ENCODE measurements at places on chromosomes 4 and X.

GRCh38 chrX:120697053-120697452 is 67.2 kb upstream of the C1GALT1C1 start:
- DNase-seq = no peak

DNA sequence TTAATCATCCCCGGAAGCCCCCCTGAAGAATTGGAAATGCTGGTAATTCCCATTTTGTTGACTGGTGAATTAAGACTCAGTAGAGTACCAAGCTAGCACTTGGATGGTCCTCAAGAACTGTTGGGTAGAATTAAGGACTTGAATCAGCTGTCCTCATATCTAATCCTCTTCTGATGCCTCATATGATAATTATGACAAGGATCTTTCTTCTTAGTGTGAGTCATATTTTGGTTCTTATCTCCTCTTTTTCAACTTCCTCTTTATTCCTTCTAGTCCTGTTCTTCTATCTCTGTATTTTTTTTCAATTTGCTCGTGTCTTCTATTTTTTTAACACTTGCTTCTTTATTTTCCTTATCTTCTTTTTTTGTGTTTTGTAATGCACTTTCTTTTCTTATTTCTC is 206.3 kb upstream of the ANXA3 start:
- DNase-seq = no peak

GRCh38 chr4:100548200-100548560 is 30.4 kb upstream of the EMCN start:
- DNase-seq = no peak

GRCh38 chrX:85516131-85516530 is 136.7 kb upstream of the POF1B start:
- no peak for DNase-seq

- DNase-seq = no peak
These were observed 227.7 kb downstream of the LDB2 start for GRCh38 chr4:16670727-16671126.

GRCh38 chr4:182265881-182266280 is 22.7 kb downstream of the TENM3 start:
- no peak for DNase-seq

- DNase-seq = no peak
These were observed 42.4 kb downstream of the NHS start for GRCh38 chrX:17417372-17417771.

DNA sequence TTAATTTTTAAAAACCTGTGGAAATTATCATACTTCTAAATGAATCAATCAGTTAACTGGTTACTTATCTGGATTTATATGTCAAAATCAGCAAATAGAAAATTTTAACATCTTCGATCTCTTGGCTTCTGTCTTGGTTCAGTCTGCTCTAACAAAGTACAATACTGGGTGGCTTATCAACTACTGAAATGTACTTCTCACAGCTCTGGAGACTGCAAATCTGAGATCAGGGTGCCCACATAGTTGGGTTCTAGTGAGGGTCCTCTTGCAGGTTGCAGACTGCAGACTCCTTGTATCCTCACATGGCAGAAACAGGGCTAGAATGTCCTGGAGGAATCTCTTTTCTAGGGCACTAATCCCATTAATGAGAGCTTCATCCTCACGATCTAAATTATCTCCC is 1851.6 kb upstream of the TENM3 start:
- DNase-seq = no peak

GRCh38 chrX:4173743-4174142 is 460.3 kb upstream of the PRKX start:
- DNase-seq = no peak

- no peak for DNase-seq
These were observed 1381.4 kb upstream of the IGFBP7 start for GRCh38 chr4:58491620-58492019.

GRCh38 chr4:25790024-25790423 is 72.8 kb downstream of the SEL1L3 start:
- DNase-seq = no peak

DNA sequence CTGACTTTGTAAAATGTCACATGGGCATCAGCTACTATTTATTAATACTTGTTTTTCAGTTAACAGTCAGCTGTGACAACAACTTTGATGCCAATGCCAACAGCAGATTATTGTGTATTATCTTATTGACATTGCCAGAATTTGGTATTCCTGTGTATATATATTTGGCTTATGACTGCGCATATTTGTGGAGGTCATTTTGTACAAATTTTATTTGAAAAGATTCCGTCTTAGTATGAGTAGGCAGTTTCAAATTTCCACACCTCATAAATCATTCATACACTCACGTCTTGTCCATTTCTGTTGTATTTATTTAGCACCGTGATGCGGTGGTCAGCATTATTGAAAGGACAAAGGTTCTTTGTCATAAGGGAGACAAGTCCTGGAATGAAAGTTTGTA is 558.2 kb upstream of the NDST4 start:
- DNase-seq = no peak

DNA sequence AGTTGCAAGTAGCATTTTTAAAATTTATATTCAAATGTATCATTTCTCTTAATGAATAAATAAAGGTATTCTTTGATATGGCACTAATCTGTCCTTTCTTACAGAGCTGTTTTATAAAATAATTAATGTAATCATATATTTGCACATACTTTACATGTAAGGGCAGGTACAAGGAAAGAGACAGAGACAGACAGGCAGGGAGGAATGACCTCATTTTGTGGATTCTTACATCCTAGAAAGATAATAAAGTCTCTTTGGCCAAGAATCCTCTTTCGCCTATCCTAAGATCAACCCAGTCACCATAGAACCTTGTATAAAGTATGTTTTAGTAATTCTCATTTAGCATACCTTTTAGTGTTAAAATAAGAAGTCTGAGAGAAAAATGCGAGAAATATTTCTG is 98.5 kb upstream of the CTSO start:
- no peak for DNase-seq

GRCh38 chrX:40912576-40912975 is 172.7 kb upstream of the USP9X start:
- no peak for DNase-seq

DNA sequence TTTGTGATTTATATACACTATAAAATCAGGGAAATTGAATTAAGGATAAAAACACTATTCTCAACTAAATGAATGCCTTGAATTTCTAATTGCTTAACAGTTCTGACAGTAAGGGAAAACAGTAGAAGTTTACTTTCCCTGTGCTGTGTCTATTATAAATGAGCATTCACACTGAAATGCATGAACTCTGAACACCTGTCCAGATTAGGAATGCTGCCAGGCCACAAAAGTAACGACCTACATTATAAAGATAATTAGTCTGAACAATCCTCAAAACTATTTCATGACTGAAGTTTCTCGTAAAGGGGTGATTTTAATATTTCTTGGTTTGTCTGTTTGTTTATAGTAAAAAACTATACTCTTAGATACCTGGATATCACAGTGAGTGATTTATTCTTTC is 2.0 kb downstream of the NDST3 start:
- DNase-seq = no peak

DNA sequence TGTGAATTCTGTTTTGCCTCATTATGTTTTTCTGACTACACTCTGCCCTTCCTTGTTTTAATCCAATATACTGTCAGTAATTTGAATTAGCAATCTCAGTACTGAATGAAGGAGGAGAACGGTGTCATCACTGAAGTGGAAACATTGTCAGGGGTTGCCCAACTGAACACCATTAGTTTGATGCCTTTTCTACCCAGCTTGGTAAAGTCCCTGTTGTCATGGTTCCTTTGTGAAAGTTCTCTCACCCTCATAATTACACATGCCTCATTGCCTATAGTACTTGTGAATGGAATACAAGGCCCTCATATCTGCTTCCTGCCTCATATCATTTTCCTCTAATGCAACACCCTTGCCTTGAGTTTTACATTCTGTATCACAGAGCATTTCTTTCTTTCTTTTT is 76.9 kb downstream of the RRAGB start:
- no peak for DNase-seq

GRCh38 chrX:142503967-142504643 is 299.0 kb upstream of the MAGEC2 start:
- no peak for DNase-seq

- no peak for DNase-seq
These were observed 115.1 kb downstream of the LARP7 start for GRCh38 chr4:112752061-112752460.

GRCh38 chr4:95540227-95540626 is 8.5 kb downstream of the UNC5C start:
- DNase-seq = no peak

DNA sequence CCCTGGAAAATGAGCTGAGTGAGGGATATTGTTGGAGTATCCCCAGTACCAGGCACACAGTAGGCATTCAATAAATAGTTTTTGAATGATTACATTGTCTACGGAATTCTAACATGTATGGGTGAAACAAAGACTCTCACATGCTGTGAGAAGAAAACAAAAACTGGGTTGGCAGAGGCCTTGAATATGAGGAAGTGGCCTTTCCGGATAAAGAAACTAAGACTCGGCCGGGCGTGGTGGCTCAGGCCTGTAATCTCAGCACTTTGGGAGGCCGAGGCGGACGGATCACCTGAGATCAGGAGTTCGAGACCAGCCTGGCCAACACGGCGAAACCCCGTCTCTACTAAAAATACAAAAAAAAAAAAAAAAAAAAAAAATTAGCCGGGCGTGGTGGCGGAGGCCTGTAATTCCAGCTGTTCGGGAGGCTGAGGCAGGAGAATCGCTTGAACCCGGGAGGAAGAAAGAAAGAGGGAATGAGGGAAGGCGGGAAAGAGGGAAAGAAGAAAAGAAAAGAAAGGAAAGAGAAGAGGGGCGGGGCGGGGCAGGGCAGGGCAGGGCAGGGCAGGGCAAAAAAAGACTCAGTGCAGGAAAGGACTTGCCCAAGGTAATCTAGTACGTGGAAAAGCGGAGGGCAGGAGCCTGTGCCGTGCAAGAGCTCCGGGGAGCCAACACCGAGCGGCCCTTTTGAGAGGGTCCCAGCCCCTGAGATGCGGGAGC is 689 bp upstream of the TMA16 start:
- DNase-seq = no peak

DNA sequence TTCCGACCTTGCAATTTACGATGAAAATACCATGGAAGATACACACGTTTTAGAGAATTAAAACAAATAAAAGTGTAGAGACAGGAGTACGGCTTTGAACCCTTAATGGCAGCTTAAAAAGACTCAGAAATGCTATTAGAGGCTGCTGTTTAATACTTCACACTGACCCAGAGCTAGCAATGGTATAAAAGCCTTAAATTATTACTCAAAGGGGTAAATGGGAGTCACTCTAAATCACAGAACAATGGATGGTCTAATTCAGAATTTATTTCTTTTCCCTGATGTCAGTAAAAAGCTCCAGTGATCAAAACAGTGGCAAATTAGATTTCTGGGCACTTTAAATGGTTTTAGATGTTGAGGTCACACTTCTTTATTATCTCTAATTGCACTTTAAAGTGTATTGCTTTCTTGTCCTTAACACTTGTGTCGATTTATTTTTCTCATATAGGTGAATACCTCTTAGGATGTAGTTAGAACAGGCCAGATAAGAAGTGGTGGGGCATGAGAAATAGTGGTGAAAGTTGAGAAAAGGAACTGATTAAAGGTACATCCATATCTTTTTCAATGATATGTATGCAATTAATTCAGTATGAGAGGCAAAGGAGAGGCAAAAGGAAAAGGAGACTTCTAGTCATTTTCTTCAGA is 252.4 kb upstream of the ANKRD50 start:
- no peak for DNase-seq

DNA sequence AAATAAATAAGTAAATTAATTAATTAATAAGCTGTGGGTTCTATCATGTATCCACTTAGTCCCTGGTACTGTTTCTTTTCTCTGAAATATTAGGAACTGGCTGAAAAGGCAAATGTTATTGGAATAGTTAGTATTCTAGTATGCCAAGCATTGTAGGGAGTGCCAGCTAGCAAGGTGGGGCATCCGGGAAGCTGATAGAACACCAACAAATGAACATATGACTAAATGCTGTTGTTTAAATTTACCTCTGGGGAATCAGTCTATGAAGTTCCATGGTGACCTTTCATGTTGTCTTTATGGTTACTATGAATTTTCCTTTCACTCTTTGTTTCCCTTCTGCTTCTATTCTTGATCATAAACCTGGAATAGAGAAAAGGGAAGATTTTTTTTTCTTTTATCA is 32.7 kb downstream of the NUDT6 start:
- no peak for DNase-seq

DNA sequence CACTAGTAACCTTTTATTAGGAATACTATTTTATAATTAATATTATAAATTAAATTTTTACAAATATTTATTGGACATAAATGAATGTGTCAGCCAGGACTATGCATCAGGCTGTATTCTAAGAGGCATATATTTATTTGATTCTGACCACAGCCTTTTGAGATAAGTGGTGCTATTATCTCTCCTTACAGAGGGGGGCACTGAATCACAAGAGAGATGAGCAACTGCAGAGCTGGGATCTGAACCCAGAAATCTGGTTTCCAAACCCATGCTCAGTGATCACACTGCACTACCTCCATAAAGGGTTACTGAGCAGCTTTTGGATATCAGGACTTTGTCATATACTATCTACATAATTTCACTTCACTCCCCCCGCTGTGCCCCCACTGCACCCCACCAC is 322.0 kb downstream of the TMA16 start:
- DNase-seq = no peak

- no peak for DNase-seq
These were observed 98.8 kb downstream of the ANXA3 start for GRCh38 chr4:78650106-78651024.

- no peak for DNase-seq
These were observed 6.7 kb downstream of the MSANTD1 start for GRCh38 chr4:3255611-3256186.

GRCh38 chrX:76454456-76454927 is 27.0 kb downstream of the MAGEE1 start:
- DNase-seq = no peak

GRCh38 chrX:2370456-2370855 is 130.3 kb downstream of the DHRSX start:
- DNase-seq = no peak

DNA sequence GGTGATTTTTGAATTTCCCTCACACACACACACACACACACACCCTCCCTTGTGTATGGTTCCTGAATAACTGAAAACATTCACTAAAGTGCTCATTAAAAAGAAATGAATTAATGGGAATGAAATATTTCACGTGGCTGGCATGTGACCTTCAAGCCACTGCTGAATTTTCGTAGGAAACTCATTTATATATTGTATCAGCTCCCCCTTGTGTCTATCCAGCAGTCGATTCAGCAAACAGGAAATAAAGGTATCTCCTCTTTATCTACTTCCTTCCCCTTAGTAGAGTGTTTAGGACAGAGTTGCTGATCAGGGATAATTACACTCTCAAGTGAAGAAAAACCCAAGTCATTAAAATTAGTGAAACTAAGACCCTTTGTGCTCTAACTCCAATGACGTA is 912.6 kb upstream of the LCORL start:
- DNase-seq = no peak

DNA sequence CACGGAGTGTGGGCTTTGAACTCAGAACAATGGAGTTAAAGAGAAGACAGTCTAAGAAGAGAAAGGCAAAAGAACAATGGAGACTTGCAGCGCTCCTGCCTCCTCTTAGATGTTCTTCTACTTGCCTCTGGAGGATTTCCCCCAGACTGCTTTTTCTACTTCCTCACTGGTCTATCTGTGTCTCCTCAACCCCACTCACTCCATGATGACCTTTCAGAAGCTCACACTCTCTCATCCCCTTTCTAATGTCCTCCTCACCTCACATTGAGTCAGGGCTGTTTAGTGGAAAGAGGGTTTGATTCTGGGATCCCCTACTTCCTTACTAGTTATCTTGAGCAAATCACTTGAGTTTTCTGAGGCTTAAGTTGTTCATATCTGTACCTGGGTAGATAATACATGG is 12.2 kb upstream of the HERC6 start:
- no peak for DNase-seq

- no peak for DNase-seq
These were observed 48.1 kb downstream of the RHOXF2B start for GRCh38 chrX:120029354-120029753.

All from retinal pigment epithelial cell (primary cell).